ENCODE measurements at places on chromosomes 6 and 20. TPM values are rescaled to one million over a fixed set of nuclear protein-coding genes. Genes with fewer than 3 reads are reported as not detected.

- DNase-seq, result no peak
These were observed 802 bp downstream of the PEX7 start for GRCh38 chr6:136823128-136823660.

DNA sequence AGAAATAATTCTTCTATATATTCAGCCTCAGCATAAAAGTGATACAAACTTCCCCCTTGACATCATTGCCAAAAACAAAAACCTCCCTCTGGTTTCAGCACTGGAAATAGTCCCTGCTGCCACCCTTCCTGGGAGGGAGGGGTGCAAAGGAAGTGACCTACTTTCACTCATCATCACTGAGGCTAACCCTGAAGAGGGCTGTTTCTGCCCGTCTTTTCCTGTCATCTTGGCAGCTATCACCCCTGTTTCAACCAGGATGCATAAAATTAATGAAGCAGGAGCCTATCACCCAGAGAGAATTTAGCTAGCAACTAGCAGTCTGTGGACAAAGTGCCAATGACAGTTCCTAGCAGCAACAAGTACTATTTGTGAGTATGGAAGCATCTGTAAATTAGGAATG, 397.8 kb downstream of the LAMA2 start:
- DNase-seq, result no peak

DNA sequence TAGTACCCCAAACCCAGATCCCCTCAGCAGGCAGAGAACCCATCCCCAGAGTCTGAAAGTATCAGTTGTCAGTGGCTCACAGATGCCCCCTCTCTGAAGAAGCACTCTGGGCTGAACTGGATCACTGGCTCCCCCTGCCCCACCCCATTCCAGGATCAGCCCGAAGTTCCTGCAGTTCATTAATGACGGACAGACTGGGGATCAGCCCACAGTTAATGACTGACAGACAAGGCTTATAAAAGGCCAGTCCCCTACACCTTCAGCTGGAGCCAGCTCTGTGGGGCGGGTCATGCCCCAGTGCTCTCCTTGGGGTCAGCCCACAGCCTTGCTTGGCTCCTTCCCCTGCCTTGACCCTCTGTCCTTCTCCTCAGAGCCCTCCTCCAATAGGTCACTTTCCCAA, 21.7 kb downstream of the KIAA1755 start:
- no peak for DNase-seq

Gene PRSS16
- 13.0 TPM for total RNA-seq

Gene UST
- 30.9 TPM for total RNA-seq

DNA sequence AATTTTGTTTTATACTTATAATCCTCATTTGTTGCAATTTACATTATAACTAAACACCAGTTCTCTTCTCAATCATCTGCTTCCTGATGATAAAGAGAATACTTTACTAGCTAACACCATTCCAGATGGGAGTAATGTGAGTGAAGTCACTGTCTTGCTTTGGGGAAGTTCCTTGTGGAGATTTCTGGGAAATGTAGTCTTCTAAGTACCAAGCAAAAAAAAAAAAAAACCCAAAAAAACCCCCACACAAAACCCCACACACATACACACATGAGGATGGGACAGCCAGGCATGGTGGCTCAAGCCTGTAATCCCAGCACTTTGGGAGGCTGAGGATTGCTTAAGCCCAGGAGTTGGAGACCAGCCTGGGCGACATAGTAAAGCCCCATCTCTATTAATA, 2.2 kb upstream of the SNPH start:
- DNase-seq, result no peak

- DNase-seq, result no peak
These were observed 63.5 kb downstream of the THBS2 start for GRCh38 chr6:169190144-169190584.

DNA sequence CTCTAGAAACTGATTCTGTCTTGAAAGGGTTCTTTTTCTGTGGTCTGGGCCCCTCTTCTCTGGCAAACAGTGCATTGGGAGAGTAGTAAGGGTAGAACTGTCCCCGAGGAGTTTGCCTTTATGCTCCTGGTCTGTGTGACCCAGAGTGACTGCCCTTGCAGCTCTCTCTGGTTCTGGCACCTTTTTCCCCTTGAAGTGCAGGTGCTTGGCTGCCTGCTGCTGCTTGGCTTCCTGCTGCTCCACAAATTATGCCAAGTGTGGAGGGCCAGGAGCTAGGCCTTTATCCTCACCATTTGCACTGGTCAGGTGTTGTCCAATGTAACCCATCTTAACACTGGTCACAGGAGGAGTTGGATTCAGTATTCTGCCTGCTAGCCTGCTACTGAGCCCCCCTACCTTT, 11.2 kb downstream of the KIZ start:
- no peak for DNase-seq

DNA sequence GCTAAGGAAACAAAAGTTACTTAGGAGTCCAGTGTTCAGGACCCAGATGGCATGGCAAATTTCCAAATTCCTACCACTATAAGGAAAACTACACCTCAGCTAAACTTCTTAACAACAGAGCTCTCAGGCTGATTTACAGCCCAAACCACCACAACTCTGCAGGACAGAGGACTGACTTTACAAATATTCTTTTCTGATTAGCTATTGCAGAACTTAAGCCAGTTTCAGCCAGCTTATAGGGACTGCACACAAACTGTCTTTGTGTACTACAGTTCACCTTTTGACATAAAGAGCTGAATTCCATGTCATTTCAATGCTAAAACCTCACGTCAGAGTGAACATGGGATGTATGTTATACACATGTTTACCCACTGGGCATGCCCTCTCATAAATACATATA, 305.4 kb downstream of the KHDRBS2 start:
- no peak for DNase-seq

Gene CALHM5
- 1.7 TPM for total RNA-seq

GRCh38 chr6:108736832-108737231, 111.4 kb upstream of the ARMC2 start:
- no peak for DNase-seq

DNA sequence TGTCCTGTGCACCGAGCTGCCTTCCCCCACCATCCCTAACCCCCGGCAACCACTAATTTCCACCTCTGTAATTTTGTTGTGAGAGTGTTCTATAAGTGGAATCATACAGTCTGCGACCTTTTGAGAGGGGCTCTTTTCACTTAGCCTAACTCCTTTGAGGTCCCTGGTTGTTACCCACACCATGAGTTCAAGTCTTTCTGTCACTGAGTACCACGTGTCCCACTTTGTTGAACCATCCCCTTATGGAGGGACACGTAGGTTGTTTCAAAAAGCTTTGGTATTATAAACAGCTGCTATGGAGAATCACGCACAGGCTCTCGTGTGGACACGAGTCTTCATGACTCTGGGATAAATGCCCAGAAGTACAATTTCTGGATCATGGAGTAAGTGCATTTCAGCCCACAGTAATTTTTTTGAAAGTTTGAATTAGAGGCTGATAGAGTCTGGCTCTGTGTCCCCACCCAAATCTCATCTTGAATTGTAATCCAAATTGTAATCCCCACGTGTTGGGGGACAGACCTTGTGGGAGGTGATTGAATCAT, 9.5 kb downstream of the FAM209B start:
- DNase-seq, result no peak

GRCh38 chr6:124780623-124781022, 181.6 kb upstream of the RNF217 start:
- DNase-seq, result no peak

DNA sequence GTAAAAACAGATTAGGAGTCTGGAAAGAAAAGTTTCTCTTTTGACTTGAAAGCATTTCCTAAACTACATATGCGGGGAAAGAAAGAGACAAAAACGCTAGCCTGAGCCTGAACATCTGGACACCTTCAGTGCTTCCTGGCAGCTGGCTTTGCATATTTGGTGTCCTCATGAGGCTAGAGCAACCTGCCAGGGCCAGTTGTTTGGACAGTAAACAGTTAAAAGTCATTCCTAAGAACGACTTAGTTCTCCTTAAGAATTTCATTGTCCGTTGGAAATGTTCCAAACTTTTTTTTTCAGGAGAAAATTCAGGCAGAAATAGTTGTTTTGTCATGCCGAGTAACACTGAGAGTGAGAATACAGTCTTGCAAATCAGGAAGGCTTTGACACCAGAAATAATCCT, 199.8 kb downstream of the SMOC2 start:
- DNase-seq, result no peak

Gene IMPG1
- total RNA-seq, result not detected

Gene CDH26
- 31.0 TPM for total RNA-seq

Gene PTCHD4
- total RNA-seq, result 1.1 TPM

DNA sequence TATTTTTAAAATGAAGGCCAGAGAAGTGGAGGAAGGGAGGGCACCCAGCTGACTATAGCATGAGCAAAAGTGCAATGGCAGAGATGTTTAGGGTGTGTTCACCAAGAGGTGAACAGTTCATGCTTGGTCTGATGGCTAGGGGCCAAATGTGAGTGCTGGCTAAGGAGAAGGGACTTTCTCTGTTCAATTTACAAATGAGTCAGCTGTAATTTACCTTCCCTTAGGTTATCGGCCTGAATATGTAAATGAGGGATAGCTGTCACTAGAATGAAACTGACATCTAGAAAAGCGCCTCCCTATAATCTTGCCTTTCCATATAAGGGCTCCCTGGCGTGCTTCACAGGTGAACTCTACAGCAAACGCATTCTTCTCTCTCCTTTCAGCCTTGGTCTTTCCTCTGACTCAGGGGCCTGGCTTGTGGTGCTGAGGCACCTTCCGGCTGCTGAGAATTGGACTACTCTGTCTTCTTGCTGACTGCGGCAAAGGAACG, 114.7 kb upstream of the BACH2 start:
- DNase-seq, result no peak

DNA sequence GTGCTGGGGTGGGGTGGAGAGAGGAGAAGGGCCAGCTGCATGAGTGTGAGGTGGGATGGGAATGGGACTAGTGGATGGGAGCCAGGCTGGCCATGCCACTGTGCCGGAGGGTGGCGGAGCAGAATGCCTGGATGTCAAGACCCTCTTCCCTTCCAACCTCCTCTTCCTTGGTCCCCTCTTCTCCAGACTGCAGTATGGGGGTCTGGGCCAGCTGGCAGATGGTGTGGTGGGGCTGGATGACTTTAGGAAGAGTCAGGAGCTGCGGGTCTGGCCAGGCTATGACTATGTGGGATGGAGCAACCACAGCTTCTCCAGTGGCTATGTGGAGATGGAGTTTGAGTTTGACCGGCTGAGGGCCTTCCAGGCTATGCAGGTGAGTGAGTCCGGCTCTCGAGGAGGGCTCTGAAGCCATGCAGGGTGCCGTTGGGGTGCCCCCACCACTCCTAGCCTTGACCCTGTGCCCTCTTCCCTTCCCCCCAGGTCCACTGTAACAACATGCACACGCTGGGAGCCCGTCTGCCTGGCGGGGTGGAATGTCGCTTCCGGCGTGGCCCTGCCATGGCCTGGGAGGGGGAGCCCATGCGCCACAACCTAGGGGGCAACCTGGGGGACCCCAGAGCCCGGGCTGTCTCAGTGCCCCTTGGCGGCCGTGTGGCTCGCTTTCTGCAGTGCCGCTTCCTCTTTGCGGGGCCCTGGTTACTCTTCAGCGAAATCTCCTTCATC, 7.7 kb downstream of the DDR1 start:
- DNase-seq, result no peak

DNA sequence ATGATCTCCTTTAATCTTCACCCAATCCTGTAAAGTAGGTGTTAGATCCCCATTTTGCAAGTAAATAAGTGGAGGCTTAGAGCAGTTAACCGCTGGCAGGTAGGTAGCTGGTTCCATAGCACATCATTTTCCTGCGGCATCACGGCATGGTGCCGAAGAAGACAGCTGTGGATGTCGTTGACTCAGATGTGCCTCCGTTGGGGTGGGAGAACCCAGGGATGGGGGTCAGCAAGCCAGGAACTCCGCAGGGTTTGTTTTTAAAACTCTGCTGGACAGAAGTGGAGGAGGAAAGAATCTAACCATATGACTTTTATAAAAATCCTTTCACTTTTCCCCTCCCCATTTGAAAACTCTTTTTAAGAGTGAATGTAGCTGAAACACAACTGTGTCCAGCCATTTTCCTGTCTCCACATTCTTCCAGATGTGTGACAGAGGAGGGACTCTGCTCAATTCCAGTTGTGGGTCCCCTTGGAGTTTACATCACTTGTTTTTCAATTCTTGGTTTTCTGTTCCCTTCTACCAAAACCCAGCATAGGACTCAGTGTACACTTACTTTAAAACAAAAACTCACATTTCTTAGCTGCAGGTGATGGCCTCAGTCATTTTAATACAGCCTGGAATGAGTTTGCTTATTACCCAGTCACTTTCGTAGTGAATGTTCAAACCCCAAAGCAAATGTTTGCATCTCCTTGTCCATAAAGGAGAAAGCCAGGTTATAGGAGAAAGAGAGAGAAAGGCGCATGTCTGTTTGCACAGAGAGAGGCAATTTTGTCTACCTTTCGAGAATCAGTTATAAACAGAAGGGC, 27.6 kb upstream of the PI16 start:
- DNase-seq, result no peak

DNA sequence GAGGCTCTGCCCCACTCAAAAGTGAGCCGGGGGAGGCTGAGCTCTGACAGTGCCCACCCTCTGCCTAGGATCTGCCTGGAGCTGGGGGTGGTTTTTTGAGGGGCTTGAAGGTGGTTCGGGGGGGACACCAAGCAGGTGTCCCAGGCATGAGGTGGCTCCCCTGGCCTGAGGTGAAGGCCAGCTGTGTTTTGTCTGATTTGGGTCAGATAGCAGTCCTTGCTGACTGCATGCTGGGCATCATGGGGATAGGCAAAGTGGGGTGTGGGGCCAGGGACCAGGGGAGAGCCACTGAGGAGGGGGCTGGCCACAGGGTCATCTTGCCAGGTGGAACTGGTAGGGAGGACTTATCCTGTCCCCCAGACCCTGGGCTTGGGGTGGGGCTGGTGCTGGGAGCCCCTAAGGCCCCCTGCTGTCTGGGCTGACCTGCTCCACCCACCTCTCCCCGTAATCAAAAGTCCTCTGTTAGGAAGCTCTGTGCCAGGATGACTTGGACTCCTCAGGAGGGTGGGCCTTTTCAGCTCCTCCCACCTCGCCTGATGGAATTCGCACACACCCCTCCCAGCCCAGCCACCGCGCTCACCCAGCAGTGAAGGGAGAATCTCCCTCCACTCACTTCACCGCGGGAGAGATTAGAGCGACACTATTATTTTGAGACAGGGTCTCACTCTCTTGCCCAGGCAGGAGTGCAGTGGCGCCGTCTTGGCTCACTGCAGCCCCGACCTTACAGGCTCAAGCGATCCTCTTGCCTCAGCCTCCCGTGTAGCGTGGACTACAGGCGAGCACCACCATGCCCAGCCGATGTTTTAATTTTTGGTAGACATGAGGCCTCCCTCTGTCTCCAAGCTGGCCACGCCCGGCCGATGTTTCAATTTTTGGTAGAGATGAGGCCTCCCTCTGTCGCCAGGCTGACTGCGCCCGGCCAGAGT, 1.5 kb upstream of the COL9A3 start:
- DNase-seq, result no peak

Gene ENPP3
- total RNA-seq, result 1.1 TPM

DNA sequence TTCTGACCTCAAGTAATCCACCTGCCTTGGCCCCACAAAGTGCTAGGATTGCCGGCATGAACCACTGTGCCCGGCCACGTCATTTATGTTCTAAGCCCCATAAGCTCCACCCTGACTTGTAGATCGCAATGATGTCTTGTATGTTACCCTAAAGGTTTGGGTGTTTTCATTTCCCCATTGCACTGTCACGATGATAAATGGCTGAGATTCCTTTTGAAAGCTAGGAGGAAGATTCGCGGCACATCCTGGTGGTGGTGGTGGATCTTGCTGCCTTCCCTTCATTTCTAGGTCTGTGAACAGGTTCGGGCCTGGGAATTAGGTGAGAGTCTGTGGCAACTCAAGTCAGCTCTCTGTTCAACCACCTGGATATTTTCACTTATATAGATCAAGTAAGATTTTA, 28.3 kb downstream of the MUC22 start:
- DNase-seq, result no peak

Data from ureter (tissue), 1 donor.